NCI-H187 treated with DMSO at 0.1 percent for 48 hours (cell line): ENCODE measurements at places on chromosomes 7 and 10.

DNA sequence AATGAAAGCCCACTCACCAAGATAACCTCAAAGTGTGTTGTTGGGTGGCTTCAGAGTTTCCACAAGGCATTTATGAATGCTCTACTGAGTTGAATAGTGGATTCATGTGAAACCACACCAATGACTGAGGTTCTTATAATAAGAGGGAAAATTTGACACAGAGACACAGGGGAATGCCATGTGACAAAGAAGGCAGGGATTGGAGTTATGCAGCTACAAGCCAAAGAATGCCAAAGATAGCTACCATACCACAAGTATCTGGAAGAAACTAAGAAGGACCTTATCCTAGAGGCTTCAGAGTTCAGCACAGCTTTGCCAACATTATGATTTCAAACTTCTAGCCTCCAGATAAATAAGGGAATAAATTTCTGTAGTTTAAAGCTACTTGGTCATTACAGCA, 68.0 kb upstream of the PCDH15 start:
- no peak for DNase-seq

GRCh38 chr7:83534488-83534887, 114.5 kb downstream of the SEMA3E start:
- DNase-seq, result no peak

DNA sequence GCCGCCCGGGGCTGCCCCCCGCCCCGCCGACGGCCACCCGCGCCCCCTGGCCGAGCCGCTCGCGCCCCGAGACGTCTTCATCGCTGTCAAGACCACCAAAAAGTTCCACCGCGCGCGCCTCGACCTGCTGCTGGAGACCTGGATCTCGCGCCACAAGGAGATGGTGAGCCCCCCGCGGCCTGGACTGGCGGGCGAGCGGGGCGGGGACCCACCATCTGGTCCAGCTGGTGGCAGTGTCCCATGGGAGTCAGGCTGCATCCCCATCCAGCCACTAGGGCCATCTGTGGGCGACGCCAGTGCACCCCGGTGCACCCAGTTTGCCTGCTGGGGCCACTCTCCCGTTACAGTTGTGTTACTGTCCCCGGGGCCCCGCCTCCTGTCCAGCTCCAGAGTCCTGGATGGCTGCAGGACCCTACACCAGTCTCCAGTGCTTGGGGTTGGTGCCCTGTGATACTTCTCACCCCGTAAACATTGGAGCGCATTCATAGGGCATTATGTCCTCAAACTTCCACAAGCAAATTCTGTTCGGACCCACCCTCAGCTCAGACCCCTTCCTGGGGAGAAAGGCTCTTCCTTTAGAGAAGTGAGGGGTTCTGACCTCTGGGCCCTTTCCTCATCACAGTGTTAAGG, 672 bp downstream of the LFNG start:
- DNase-seq, result no peak

GRCh38 chr7:154781369-154782303, 221.3 kb downstream of the PAXIP1 start:
- DNase-seq, result no peak

GRCh38 chr7:26348234-26348851, 56.7 kb downstream of the SNX10 start:
- DNase-seq, result no peak

DNA sequence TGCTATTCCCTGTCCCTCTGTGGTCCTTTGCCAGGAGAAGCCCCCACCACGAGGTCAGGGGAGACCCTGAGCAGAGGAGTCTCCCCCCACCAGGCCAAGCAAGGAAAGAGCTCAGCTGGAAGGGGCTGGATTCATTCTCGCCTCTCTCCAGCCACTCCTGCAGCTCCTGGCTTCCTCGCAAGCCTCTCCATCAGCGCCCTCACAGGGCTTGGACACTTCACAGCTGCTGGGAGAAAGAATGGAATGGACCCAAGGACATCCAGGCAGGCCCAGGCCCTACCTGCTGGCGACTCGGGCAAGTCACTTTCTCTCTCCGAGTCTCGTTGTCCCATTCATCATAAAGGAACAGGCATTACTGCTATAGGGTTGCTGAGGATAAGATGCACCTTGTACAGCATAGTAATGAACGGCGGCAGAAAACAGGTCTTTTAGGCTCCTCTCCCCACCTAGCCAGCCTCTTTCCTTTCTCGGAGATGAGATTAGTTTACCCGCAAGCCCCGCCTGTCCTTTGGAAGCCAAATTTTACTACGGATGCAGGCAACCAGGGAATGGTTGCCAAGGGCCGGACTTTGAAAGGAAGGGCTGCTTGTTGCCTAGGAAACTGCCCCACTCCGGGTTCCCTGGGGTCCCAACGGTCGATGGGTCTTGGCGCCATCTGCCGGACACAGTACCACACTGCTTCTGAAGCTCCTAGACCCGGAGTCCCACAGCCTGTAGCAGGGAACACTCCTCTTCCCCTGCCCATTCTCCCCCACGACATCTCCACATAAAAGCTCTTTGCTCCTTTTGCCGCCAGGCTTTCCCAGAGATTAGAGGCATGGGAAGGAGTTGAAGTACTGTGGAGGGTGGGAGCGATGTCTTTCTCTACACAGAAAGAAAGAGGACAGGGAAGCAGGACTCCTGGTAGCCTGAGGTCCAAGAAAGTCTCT, 22.3 kb downstream of the IMPDH1 start:
- no peak for DNase-seq

- no peak for DNase-seq
Observed at GRCh38 chr7:27966219-27966780, 214.3 kb downstream of the JAZF1 start.

DNA sequence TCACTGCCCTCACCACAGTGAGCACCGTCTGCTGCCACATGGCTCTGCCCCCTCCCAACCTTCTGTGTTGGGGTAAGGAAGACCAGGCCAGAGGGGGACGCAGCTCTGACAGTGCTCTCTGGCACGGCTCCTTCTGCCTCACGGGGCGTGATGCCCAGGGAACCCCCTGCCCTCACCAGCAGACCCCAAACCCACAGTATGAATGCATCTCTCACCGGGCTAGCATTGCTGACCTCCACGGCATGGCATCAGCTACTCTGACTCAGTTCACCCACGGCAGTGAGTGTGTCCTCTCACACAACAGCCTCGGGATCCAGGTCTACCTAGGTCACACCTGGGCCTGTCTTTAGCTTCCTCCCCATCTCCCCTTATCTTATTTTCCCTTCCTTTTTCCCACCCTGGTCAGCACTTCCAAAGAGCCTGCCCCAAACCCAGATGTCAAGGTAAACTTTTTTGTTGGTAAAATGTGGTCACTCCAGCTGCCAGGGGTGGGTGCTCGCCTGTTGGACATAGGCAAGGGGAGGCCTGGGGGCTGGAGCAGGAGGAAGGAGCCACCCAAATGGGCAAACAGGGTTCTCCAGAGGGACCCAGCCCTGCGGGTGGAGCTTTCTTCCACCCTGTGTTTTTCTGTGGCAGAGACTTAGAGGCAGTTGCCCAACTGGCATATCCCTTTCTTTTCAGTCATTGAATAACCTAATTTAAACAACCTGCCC, 4.4 kb downstream of the CALML3 start:
- no peak for DNase-seq
